ENCODE measurements at places on chromosomes 16 and 17.

DNA sequence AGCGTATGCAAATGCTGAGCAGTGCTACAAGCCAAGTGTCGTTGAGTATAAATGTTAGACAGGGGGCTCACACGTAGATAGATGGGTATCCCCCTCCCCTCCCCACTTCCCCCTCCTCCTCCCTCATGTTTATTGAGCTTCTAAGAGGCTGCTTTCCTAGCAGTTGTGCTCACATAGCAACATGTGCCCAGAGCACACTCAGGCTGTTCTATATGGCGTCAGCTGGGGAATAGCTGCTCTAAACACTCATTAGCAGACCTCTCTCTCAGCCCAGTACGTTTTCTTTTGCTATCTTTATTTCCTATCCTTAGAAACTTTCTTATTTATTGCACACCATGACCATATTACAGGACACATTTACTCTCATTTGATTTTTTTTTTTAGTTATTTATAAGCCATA lies 1.8 kb downstream of the KCNJ2 start:
- DNase-seq, result no peak

GRCh38 chr17:66967837-66968543 lies 3.5 kb downstream of the CACNG4 start:
- no peak for DNase-seq

DNA sequence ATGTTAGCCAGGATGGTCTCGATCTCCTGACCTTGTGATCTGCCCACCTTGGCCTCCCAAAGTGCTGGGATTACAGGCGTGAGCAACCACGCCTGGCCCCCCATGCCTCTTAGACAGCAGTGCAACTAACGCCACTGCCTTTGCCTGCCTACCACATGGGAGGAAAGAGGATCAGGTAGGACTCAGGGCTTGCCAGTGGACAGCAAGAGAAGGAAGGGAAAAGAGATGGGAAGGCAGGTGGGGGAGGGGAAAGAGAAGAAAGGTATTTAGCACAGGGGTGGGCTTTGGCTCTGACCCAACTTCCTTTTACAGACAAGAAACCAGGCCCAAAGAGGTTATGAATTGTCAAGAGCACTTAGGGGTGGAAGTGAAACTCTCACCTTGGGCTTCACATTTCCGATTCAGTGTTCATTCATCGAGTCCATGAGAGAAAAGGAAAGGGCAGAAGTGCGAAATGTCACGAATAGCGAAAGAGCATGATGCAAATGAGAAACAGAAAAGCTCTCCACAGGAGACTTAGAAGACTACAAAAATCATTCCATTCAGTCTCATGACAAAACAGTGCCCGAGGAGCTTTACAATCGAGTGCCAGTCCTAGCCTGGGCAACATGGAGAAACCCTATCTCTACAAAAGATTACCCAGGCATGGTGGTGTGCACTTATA lies 36.4 kb downstream of the CDK5R1 start:
- DNase-seq, result no peak

GRCh38 chr16:35570946-35571345 lies 2111.5 kb downstream of the TP53TG3F start:
- no peak for DNase-seq

- no peak for DNase-seq
Observed at GRCh38 chr16:85637808-85638647, 24.9 kb downstream of the GSE1 start.

DNA sequence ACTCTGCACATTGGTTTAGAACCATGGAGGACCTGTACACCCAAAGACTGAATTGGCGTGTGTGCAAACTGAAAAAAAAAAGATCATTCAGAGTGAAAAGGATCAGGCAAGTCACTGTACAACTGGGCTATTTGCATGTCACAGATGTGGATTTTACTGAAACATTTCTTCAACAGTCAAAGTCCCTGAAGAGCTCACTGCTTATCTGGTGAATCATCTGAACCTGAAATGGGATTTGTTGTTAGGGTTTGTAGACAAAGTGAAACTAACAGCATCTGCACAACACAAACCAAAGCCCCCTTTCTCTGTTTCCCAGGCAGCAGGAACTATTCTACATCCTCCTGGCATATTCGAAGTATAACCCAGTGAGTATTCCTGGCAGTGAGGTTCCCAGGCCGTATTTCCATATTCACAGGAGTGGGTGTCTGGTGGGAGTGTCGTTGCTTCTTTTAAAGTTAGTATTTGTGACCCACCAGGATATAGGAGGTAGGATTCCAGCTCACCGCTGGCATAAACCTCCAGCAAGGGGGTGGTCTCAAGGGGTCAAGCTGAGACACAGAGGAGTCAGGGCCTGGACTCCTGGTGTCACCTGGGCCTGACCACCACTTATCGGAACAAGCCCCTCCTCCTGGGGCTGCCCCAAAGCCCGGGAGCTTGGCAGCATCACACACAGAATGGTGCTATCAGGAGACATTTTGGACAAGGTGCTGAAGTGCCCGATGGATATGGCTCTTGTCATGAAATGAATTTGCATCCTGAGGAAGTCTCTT lies 80.9 kb downstream of the GOSR1 start:
- no peak for DNase-seq

DNA sequence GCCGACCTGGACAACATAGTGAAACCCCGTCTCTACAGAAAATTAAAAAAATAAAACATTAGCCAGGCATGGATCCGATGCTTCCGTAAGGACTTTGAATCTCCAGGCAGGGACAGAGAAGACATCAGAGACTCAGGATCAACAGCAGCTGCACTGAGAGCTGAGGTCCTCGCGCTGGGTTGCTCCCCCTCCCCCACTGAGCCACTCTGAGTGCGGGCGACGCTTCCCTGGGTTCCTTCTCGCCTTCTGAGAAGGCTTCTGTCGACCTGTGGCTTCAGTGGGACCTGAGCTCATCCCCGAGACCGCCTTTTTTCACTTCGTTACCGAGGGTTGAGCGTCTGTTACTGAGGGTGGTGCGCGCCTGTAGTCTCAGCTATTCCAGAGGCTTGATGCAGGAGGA lies 20.4 kb downstream of the ACTG1 start:
- no peak for DNase-seq

DNA sequence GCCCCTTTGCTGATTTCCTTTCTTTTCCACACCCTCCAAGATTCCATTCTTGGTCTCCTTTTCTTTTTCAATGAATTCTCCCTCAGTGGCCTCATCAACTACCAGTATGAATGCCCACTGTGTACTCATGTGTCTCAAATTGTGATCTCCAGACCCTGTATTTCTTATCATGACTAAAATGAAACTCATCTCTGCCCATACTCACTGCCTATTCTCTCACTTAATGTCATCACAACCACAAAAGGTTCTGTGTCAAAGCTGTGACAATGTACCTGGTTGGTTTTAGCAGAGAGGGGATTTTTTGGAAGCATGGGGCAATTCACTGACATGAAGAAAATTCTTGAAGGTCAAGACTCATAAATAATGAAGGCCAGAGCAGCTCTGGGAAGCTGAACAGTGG lies 11.5 kb upstream of the TBX4 start:
- no peak for DNase-seq

- DNase-seq, result no peak
Observed at GRCh38 chr17:62017496-62017895, 47.6 kb downstream of the MED13 start.

GRCh38 chr16:4612474-4612931 lies 2.2 kb downstream of the UBALD1 start:
- DNase-seq, result no peak

DNA sequence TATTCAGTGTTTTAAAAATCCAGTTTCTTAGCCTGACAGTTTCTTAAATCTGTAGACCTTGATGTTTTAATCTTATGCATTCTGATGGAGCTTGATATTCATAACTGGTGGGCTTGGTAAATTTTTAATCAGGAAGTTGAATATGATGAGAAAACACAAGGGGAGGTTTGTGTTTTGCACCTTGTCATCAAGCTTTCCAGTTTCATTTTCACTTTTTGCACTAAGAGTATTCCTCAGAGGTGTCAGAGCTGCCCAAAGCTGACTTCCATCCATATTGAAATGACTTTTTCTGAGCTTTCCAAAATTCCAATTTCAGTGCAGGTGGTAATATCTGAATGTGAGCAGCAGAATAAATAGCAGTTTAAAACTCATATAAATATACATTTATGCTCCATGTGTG lies 555.0 kb upstream of the RBFOX1 start:
- no peak for DNase-seq

GRCh38 chr16:50622029-50622428 lies 59.1 kb downstream of the SNX20 start:
- no peak for DNase-seq

GRCh38 chr16:715477-716199 lies 720 bp downstream of the METRN start:
- DNase-seq, result no peak

- DNase-seq, result no peak
Observed at GRCh38 chr17:9538626-9539025, 37.0 kb downstream of the STX8 start.

DNA sequence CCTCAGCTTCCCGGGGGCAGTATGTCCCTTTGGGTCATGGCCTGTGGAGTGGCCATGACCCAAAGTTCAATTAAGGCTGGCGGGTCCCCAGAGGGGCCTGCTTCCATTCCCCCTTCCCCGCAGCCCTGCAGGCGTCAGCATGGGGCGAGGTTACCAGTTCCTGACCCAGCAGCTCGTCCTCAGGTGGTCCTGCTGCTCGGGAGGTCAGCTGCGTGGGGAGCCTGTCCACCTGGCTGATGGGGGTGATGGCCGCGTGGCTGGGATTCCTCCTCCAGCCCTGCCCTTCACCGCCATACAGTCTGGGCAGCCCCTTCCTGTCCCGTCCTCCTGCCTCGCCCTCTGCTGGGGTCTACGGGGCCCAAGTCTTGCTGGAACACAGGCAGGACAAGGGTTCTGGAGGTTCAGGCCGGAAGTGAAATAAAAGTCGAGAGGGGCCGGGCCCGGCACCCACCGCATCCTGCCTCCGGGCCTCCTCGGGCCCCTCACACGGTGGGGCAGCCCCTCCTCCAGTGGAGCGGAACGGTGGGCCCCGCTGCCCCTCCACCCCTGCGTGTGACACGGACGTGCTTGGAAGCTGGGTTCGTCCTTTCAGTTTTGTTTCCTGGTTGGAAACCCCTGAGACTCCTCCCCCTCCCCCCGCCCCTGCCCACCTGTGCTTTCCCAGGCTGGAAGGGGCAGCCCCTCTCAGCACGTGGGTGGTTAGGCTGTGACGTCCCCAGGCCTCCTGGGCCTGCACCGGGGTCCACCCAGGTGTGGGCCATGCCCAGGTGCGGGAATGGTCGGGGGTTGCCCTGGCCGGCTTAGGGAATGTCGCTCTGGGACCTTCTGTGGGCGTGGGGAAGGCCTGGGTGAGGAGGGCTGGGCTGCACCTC lies 6.8 kb downstream of the UBALD2 start:
- peak; percentile 73 for DNase-seq

DNA sequence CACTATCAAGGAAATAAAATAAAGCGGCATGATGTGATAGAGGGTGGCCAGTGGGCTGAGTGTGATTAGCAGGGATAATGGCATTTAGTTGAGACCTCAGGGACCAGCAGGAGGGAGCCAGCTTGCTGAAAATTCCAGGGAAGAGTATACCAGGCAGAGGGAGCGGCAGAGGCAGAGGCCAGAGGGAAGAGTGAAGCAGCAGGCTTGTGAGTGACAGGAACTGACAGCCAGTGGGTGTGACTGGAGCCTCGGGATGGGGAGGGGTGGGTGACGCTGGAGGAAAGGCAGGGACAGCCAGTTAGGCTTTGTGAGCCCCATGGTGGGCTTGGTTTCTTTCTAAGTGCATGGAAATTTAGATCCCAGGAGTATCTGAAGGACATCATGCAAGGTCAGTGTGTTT lies 209.7 kb upstream of the CACNG3 start:
- DNase-seq, result no peak

- DNase-seq, result no peak
Observed at GRCh38 chr16:72989579-72990551, 58.1 kb downstream of the ZFHX3 start.

DNA sequence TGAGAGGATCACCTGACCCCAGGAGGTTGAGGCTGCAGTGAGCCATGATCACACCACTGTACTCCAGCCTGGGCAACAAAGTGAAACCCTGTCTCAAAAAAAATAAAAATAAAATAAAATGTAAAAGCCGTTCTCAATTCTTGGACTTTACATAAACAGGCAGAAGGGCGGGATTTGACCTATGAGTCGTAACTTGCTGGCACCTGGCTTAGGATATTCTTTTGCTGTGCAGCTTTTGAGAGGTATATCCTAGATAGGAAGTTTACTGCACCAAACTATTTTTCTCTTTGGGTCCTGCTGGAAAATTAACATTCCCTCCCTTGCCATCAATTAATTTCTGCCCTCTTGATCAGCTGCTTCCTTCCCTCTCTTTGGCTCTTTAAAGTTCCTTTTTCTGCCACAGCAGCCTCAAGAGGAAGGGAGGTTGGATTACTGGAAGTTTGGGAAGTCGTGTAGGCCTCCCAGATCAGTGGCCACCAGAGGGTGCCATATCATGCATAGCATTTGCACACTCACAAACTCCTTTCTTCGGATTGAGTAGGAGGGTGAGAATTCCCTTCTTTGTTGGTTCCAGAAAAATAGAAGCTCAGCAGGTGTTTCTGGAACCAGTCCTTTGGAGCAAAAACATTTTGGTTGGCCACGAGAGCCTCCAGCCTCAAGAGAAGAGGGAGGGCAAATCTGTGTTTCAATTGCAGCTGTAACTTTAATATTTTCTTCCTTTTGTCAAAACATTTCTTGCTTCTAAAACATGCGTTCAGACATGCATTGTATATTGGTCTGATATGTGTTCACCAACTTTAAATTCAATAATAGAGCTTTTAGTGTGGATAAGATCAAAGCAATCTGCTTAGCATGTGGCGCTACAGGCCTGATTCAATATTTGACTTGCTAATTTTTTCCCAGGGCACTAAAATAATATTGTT lies 147.3 kb downstream of the CCDC182 start:
- peak; percentile 80 for DNase-seq

DNA sequence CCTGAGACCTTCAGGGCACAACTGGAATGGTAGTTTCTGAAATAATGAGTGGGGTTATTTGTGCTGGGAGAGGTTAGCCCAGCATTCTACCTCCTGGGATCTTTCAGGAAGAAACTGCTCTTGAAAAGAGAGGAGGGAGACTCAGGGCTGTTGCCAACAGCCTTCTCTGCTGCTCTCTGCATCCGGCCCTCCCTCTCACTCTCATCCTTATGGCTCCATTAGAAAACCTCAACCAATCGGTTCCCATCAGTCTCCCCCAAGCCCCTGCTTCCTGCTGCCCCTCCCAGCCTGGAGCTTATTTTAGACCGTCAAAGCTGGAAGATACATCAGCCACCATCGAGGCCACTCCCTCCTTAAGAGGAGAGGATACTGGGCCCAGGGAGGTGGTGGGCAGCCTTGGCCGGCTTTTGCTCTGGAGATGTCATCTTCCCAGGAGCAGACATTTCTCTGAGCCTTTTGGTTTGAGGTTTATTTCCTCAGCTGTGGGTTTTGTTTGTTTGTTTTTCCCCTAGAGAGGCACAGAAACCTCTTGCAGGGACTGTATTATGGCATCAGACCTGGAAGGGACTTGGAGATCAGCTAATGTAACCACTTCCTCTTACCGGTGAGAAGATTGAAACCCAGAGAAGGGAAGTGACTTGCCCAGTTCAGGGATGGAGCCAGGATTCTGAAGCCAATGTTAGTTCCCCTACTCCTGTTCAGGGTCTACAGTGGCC lies 2.7 kb downstream of the MPRIP start:
- peak; percentile 68 for DNase-seq

- DNase-seq, result no peak
Observed at GRCh38 chr16:21654466-21654865, 2.1 kb upstream of the IGSF6 start.

GRCh38 chr17:4833941-4834680 lies 971 bp downstream of the MINK1 start:
- peak; percentile 80 for DNase-seq

GRCh38 chr16:18809165-18809564 lies 7.8 kb upstream of the ARL6IP1 start:
- no peak for DNase-seq

GRCh38 chr16:30808146-30808545 lies 21.1 kb upstream of the ZNF629 start:
- DNase-seq, result no peak

- no peak for DNase-seq
Observed at GRCh38 chr17:73228748-73229236, 32.9 kb downstream of the CPSF4L start.
